ENCODE measurements at places on chromosomes 6 and 20. TPM values are rescaled to one million over a fixed set of nuclear protein-coding genes. Genes with fewer than 3 reads are reported as not detected.

Gene CCN2
- 203 TPM for total RNA-seq

Gene GCNT2
- total RNA-seq, result not detected

Gene FITM2
- total RNA-seq, result 8.8 TPM

Gene PDYN
- not detected for total RNA-seq

Gene HCRTR2
- not detected for total RNA-seq

Gene UTRN
- 81.8 TPM for total RNA-seq

Gene SEMG1
- not detected for total RNA-seq

Gene RCAN2
- not detected for total RNA-seq

Gene COL9A3
- total RNA-seq, result 133 TPM

Gene BPIFB1
- not detected for total RNA-seq

Gene OR12D3
- not detected for total RNA-seq

Gene TOX2
- 17.7 TPM for total RNA-seq

Gene MRPS10
- total RNA-seq, result 23.6 TPM

Gene GDAP1L1
- not detected for total RNA-seq

Gene ACTL10
- total RNA-seq, result 1.4 TPM

Gene LBP
- total RNA-seq, result not detected

Gene IMPG1
- not detected for total RNA-seq

Gene MED23
- 13.2 TPM for total RNA-seq

Gene SCGN
- total RNA-seq, result 0.12 TPM

Gene TRIM31
- not detected for total RNA-seq

Gene DUSP15
- total RNA-seq, result 0.09 TPM

Gene SNX3
- total RNA-seq, result 172 TPM

Gene FAM209B
- not detected for total RNA-seq

Gene PDE10A
- total RNA-seq, result 2.4 TPM

Gene FAM110A
- total RNA-seq, result 4.4 TPM

Gene LINC00237
- total RNA-seq, result not detected

Gene LIN28B
- not detected for total RNA-seq

Gene PHF1
- total RNA-seq, result 24.5 TPM

Gene LTA
- not detected for total RNA-seq

Gene CLDN20
- not detected for total RNA-seq

Measured in pericardium fibroblast (primary cell).